AG09309 (cell line): ENCODE measurements at places on chromosomes 4 and X.
A peak's percentile ranks its signal among the peaks of the same experiment; 100 is the strongest.

DNA sequence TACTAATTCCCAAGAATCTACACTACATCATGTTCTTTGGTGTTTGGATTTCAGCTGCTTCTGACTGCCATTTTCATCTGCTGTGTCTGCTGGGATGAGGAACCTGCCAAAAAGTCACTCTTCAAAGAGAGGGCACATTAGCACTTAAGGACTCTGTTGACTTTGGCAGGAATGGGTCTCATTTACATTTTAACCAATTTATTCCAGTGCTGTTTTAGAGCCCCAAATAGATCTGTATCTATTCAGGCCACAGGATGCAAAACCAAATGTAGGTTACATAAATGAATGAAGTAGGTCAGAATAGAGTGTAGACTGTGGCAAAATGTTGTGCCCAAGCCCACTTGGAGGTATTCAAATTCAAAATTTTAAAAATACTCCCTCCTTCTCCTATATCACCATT, 14.4 kb downstream of the TXK start:
- DNase-seq: no peak

GRCh38 chr4:139753686-139754085, 88.1 kb downstream of the MGST2 start:
- DNase-seq: no peak

DNA sequence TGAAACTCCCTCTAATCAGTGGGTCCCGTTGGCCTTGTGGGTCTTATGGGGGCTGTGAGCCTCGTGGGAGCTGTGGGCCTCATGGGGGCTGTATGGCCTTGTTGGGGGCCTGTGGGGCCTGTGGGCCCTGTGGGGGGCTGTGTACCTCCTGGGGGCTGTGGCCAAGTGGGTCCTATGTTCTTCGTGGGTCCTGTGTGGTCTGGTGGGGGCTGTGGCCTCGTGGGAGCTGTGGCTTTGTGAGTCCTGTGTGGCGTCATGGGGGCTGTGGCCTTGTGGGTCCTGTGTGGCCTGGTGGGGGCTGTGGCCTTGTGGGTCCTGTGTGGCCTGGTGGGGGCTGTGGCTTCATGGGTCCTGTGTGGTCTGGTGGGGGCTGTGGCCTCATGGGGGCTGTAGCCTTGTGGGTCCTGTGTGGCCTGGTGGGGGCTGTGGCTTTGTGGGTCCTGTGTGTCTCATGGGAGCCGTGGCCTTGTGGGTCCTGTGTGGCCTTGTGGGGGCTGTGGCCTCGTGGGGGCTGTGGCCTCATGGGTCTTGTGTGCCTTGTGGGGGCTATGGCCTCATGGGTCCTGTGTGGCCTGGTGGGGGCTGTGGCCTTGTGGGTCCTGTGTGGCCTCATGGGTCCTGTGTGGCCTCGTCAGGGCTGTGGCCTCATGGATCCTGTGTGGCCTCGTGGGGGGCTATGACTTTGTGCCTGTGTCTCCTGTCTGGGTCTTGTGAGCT, 7.4 kb downstream of the PCGF3 start:
- DNase-seq: no peak

DNA sequence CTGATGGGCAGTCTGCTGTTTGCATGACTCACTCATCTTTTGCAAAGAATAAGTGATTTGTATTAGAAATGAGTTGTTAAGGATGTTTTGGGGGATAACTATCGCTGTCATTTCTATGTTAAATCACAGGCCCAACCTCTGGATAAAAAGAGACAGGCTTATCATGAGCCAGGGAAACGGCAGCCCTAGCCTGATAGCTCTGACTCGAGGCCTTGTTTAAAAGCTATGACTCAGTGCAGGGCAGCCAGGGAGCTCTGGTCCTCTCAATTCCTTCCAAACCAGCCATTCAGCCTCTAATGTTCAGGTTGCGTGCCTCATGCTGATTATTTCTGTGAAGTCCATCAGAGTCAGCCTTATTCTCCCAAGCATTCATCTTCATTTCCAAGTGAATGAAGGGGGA, 305.9 kb upstream of the HAND2 start:
- peak; percentile 41 for DNase-seq

DNA sequence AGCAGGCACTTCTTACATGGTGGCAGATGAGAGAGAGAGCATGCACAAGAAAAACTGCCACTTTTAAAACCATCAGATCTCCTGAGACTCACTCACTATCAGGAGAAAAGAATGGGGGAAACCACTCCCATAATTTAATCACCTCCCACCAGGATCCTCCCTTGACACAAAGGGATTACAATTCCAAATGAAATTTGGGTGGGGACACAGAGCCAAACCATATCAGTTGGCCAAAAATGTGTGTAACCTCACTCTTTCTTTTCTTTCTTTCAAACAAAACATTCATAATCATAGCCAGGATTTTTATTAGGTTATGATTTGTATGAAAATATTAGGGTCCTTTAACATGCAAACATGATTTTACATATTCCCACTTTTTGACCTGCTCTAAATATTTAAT, 222.1 kb downstream of the PCDH18 start:
- no peak for DNase-seq

DNA sequence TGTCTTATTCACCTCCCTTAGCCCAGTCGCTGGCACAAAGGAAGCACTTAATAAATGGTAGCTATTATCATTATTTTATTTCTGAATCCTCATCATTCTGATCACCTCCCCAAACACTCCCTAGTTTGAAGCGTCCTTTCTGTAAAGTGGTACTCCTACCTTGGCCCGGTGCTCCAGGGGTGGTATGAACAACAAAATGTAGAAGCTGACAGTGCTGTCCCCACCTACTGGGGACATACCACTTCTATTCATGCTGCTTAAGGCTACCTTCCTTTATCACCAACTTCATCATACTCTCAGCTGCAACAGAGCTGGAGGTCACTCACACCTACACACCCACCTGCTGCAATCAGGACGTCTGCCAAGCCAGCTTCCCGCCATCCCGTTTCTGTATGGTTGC, 40.8 kb upstream of the APLN start:
- DNase-seq: no peak

DNA sequence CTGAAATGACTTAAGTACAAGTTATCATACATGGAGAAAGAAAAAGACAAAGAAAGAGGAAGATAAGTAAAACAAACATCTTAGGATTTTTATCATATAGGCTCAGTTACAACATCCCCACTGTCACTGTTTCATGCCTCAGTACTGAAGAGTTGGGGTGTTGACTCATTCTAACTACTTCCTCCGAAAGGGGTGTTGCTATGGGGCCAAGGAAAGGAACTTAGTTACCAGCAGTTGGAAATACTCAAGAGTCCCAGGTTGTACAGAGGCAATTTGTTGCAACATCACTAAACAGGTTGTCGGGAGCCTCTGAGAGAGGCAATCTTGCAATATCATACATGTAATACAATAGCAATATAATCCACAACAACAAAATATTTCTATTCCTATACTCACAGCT, 1264.7 kb downstream of the PCDH7 start:
- DNase-seq: no peak

GRCh38 chr4:109648266-109648996, 54.8 kb downstream of the CASP6 start:
- no peak for DNase-seq

DNA sequence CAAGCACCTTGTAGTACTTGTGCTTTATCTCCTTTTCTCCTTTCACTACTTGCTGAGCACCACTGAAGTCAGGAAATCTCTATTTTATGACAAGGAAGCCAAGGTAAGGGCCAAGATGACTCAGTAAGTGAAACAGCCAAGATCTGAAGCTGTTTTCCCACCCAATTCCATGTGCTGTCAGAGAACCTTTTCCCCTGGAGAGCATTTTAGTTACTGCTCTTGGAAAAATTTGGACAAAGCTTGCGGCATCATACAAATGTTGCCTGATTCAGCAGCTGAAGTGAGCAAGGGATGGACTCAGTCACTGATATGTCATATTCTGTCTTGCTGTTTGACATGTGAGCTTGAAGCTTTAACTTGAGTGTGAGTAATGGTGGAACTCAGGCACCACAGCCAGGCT, 391.4 kb downstream of the RAB28 start:
- no peak for DNase-seq

- no peak for DNase-seq
These were observed 368.4 kb downstream of the RPA4 start for GRCh38 chrX:97252111-97252510.

DNA sequence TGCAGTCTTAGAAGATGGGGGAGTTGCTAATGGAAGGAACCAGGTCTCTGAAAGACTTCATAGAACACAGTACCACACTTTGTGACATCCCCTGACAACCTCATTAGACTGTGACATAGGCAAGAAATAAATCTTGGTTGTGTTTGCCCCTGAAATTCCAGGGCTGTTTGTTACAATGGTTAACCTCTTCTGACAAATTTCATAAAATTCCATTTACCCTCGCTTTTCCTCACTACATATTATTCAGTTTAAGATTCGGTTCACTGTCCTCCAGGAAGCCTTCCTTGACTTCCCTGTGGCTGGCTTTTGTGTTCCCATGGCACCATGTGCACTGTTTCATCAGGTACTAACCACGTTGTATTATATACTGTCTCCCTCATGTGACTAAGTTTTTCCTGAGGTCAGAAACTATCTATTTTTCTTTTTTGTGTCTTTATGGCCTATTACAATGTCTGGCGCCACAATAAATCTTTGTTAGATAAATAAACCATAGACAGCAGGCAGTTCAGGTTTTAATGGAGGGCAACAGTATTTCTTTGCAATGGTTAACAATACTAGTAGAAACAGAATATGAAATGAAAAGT, 54.2 kb downstream of the ATXN3L start:
- no peak for DNase-seq

GRCh38 chr4:80841587-80842281, 188.8 kb upstream of the BMP3 start:
- DNase-seq: no peak

- DNase-seq: no peak
These were observed 130.5 kb upstream of the APOOL start for GRCh38 chrX:84873176-84873575.

DNA sequence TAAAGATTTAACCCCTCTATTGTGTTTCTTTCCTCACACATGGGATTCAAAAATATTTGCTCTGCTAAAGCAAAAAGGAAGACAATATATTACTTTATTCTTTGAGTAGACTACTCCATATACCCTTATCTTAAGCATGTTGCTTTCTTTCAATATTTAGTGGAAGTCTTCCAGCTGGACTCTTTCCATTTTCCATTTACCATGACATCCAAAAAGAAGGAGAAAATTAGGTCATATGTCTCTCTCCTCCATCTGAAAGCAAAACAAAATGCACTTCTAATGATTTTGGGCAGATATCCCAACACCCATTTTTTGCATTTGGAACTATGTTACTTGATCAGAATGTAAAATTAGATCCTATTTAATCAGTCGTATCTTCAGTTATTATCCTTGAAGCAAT, 1336.5 kb downstream of the PCDH19 start:
- DNase-seq: no peak

- peak; percentile 18 for DNase-seq
These were observed 23.2 kb downstream of the PRPS2 start for GRCh38 chrX:12814420-12814819.

DNA sequence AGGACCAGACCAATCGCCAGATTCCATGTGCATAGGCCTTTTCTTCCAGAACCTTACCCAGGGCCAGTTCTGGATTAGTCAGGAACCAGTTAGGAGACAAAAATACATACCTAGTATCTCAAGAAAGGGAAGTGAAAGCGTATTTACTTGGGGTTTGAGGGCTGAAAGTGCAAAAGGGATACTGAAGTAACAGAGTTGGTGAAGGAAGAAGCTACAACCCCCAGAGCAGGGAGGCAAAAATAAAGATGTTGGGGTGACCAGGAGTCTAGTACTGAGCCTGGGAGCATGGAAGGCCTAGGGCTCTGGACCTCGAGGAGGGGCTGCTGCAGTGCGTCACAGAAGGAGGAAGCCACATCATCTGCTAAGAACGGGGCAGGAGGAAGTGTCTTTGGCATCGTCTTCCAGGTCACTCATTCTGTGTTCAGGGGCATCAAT, 38.3 kb downstream of the TKTL1 start:
- DNase-seq: no peak

DNA sequence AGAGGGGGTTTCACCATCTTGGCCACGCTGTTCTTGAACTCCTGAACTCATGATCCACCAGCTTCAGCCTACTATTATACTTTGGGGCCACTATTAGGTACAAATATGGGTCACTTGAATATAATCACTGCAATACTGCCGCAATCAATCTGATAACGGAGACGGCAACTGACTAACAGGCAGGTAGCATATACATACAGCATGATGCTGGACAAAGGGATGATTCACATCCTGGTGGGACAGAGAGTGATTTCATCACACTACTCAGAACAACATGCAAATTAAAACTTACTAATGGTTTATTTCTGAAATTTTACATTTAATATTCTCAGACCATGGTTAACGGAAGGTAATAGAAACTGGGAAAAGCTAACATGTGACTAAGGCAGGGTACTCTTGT, 10.9 kb downstream of the LRBA start:
- DNase-seq: no peak

- no peak for DNase-seq
These were observed 826.1 kb downstream of the STPG2 start for GRCh38 chr4:97317201-97317600.

DNA sequence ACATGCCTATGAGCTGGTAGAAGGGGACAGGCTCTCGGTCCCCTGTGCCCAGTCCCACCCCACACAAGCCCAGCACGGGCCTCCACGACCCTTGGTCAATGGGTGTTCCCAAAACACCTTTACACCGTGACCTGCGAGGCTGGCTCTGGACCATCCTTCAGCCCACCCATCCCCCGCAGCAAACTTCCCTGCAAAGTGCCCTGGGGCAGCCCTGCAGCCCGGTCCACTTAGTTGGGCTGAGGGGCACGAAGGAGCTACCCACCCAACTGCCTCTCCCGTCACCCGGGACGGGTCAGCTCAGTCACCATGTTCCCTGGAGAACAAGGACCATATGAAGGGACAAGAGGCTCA, 23.4 kb downstream of the WDR1 start:
- DNase-seq: no peak
